ENCODE measurements at places on chromosomes 5 and 9.

DNA sequence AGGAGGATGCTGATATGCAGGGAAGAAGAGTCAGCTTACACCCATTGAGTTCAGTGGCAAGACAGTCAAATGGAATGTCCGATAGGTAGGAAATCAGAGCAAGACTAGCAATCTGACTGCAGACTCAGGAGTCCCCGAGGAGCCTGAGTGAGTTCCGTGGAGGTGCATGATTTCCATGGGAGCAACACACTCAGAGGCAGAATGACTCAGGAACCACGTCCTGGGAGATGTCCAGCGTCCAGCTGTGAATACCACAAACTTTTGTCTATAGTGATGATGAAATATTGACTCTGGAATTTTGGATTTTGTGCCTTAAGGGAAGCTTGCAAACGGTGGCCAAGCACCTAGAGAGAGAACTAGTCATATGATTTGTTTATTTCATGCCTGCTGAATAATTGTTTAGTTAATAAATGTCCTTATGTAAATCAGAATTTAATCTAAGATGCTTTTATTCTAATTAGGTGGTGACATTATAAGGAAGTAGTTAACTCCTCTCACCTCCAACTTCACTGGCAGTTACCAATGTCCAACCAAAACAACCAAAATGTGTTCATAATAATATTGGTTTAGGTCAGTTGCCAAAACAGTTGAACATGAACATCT is 100.4 kb downstream of the PDE4D start:
- no peak for DNase-seq

DNA sequence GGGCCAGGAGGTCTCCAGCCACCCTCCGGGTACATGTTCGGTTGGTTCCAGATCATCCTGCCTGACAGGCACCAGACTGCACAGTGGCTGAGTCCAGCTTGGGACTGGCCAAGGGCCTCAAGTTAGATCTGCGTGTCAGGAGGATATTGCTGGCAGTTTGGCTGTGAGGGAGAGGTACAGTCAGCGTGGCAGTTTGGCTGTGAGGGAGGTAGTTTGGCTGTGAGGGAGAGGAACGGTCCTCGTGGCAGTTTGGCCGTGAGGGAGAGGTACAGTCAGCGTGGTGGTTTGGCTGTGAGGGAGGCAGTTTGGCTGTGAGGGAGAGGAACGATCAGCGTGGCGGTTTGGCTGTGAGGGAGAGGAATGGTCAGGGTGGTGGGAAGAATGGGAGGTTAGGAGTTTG is 39.0 kb downstream of the CACNA1B start:
- no peak for DNase-seq

GRCh38 chr5:170466988-170467707 is 36.7 kb upstream of the KCNIP1 start:
- no peak for DNase-seq

GRCh38 chr5:16592255-16592654 is 24.5 kb downstream of the RETREG1 start:
- DNase-seq = no peak

- DNase-seq = no peak
Observed at GRCh38 chr5:117667105-117667504, 1092.5 kb upstream of the SEMA6A start.

GRCh38 chr9:133727876-133728441 is 10.2 kb downstream of the SARDH start:
- no peak for DNase-seq

DNA sequence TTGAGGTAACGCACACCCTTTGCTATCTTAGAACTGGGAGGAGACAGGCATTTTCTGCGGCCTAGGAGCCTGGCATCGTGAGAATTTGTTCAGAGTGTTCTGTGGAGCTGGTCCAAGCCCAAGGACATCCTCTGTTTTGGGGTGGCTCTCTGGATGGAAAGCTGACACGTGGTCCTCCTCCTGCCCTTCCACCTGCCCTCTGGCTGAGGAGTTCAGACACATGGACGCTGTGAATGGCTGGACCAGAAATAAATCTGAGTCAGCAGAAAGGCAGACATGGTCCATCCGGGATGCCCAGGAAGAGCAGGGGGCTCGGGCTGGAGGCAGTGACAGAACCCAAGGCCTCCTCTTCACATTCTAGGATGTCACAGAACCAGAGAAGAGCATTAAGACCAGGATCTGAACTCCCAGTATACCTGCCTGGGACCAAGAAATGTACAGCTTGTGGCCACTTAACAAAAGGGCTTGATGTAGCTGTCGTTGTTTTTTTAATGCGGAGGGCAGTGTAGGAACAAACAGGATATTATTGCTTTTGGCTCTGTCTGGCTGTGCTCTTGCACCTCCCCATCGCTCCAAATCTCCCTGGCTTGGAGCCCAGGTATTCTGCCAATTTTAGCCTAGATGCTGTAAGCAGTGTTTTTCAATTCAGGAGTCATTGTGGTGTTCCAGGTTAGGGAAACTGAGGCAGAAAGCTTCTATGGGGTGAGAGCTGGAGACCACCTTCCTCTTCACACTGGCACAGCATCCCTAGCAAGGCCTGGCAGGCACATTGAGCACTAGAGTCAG is 2.4 kb downstream of the CKMT2 start:
- DNase-seq = no peak

GRCh38 chr5:50733741-50734140 is 67.3 kb downstream of the PARP8 start:
- DNase-seq = no peak

DNA sequence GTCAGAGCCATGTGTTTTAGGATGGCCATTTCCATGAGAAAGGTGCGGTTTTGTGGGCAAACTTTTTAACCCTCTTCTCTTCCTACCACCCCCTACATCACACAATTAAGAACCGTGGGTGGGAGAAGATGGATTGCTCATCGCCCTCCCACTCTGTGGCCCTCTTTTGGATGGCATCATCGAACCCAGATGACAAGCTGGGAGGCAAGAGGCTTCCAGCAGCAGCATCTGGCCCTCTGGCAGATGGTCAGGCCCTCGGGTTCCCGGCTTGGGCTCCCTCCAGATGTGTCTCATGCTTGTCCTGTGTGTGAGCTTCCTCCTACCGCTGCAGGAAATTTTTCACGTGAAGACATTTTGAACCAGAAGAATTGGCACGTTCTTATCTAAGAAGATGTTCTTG is 199.9 kb downstream of the EBF1 start:
- DNase-seq = no peak

GRCh38 chr5:14760548-14761002 is 96.1 kb downstream of the OTULIN start:
- DNase-seq = no peak

GRCh38 chr9:131062969-131063368 is 33.4 kb upstream of the AIF1L start:
- DNase-seq = no peak

DNA sequence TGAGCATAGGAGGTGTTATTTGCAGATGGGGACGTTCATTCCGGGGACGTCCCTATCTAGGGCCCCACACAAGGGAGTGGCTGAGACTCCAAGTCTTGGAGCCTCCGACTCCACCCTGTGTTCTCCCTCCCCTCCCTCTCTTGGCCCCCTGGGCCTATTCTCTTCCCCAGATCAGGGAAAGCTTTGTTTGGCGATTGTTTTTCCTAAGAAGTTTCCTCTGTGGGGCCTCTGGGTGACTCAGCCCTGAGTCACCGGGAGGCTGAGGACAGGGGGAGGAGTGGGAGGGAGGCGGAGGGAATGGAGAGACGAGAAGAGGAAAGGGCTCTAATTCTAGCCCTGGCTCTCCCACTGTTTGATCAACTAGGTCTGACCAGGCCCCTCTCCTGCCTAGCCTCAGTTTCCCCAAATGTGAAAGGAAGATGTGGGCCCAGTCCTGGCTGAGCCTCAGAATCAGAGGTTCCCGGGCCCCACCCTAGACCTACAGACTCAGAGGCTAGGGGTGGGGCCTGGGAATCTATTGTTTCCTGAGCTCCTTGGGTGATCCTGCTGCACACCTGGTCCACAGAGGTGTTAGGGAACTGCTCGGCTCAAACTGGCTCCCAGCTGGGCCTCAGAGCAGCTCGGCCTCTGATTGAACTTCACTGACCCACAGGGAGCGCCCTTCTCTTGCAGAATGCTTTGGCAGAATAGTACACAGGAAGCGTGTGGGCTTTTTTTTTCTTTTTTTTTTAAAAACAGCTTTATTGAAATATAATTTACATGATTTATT is 19.2 kb downstream of the GSN start:
- no peak for DNase-seq

GRCh38 chr5:80142996-80143395 is 107.8 kb downstream of the THBS4 start:
- no peak for DNase-seq

GRCh38 chr9:18996211-18996610 is 36.8 kb downstream of the SAXO1 start:
- no peak for DNase-seq

DNA sequence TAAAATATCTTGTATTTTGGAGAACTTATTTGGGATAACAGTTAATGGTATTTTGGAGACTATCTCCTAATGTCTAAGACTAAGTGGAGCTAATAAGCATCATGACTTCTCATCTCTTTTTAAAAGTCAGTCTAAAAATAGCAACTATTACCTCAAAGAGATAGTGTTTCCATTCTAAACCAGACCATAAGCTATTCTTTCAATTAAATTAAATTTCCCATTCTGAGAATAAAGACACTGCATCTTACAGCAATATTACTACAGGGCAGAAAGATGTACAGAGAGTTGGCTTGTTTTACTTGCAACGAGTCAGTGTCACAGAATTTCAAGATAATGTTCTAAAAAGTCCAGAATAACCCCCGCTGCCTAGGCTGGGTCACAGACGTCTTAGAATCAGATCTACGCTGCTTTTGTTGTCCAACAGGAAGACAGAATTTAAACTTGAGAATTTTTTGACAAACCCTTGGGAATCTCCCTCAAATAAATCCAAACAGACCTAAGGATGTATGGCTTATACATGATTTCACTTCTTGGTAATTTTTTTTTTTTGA is 98.9 kb downstream of the USP20 start:
- DNase-seq = no peak

GRCh38 chr9:14433351-14434157 is 119.6 kb upstream of the NFIB start:
- no peak for DNase-seq

GRCh38 chr9:79709743-79710674 is 138.2 kb downstream of the TLE4 start:
- no peak for DNase-seq

GRCh38 chr9:127549218-127549617 is 62.9 kb upstream of the STXBP1 start:
- no peak for DNase-seq
